ENCODE measurements at places on chromosomes 12 and 14. TPM values are rescaled to one million over a fixed set of nuclear protein-coding genes. Genes with fewer than 3 reads are reported as not detected.

DNA sequence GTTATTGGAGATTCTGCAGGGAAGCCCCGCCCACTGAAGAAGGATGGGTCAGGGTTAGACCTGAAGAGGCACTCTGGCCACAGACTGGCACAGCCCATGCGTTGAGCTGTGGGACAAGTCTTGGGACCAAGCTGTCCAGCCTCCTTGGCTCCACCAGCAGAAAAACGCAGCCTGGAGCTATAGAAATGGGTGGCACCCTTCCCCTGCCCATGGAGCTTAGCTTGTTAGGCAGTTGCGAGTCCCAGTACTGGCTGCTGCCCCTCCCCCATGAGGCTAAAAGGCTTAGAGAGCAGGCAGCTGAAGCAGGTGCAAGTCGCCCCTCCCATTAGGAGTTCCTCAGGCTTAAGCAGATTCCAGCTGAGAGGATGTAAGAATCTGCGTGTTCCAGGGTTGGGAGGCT lies 1124.0 kb upstream of the TMEM132C start:
- DNase-seq, result no peak

Gene CCNK
- 12.8 TPM for polyA plus RNA-seq

GRCh38 chr12:125786143-125786542 lies 720.9 kb downstream of the AACS start:
- no peak for DNase-seq

DNA sequence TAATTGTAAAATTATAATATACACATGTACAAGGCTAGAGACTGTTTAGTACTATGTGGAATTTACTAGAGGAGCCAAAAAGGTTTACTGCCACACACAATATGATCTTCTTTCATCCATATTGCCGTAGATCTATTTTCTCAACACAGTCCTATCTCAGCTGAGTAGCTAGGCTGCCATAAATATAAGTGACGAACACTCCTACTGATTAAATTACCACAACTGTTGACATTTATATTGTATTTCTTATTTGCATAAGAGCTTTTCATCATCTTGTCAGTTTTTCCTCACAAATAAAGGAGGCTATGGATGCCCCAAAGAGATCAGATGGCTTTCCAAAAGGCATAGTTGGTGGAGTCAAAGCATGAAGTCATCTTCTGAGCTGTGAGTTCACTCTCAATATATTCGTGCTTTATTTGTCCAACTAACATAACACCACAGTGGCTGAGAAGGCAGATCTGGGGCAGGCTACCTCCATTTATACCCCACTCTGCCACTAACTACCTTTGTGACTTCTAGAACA lies 78.6 kb downstream of the CCDC59 start:
- DNase-seq, result no peak

DNA sequence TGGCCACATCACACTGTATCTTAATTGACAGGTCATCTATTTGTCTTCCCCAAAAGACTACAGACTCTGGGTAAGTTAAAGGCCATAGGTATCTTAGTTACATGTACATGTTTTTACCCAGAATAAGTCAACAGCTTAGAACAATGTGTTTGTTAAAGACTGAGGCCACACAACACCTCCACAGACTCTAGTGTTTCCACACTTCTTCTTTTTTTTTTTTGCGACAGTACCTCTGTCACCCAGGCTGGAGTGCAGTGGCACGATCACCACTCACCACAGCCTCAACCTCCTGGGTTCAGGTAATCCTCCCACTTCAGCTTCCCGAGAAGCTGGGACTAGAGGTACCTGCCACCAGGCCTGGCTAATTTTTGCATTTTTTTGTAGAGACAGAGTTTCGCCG lies 1.3 kb downstream of the GPN3 start:
- no peak for DNase-seq

DNA sequence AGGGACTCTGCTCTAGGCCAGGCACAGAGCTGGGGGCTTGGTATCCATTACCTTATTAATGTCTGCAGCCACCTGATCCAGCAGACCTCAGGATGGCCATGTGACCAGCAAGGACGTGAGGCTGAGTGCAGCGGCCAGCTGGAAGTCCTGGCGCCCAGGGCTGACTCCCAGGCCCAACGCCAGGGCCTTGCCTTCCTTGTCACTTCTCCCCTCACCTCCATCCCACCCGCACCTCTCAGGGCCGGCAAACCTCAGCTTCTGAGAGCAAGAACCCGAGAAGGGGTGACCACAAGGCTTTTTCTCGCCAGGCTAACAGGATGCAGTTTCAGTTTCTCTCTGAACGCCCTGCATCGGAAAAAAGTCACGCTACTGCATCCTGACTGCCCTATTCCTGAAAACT lies 15.4 kb downstream of the RAB35 start:
- no peak for DNase-seq

- DNase-seq, result no peak
These were observed 95.7 kb downstream of the RFLNA start for GRCh38 chr12:124390442-124391097.

DNA sequence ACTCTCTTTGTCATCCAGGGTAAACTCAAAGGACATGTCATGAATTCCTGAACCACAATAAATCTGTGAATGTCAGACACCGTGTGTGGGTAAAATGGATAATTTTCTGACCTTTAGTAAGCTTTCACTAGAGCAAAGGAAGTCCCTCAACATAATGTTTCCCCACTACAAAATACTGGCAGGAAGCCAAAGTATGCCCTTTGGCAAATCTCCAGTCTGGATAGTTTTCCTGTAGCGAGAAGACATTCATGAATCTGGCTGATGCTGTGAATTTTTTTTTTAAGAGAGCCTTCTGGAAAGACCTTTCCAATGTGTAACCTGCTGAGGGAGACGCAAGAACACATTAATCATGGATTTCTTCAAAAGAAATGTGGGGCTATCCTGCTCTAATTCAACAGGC lies 389.6 kb upstream of the DDHD1 start:
- DNase-seq, result no peak

DNA sequence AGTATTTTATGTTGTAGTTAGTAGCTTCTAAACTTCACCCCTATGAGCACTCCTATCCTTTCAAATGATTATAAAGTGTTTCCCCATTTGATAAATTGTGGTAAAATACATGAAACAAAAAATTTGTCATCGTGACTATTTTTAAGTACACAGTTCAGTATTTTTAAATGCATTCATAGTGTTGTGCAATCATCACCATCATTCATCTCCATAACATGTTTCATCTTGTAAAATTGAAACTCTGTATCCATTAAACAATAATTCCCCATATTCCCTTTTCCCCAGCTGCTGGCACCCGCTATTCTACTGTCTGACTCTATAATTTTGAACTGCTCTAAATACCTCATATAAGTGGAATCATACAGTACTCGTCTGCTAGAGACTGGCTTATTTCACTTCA lies 52.5 kb downstream of the ATP23 start:
- DNase-seq, result peak; percentile 9

DNA sequence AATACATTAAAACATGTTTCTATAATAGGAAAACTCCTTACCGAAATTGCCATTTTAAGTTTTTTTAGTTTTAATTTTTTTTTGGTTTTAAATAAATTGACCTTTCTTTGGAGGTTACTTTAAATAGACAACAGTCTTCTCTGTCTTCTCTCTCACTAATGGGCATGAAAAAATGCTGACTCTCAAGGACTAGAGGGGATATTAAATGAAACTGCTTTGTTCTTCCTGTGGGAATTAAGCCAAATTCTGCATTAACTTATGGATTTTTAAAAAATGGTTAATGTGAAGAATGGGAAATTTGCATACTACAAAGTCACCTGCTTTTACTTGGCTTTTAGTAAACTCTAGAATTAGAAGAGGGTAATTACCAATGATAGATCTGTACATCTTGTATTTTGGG lies 378.9 kb downstream of the TMTC2 start:
- DNase-seq, result no peak

Measured in keratinocyte (primary cell).